ENCODE measurements at places on chromosomes 16 and 17. TPM values are rescaled to one million over a fixed set of nuclear protein-coding genes. Genes with fewer than 3 reads are reported as not detected.

Gene CEMP1
- total RNA-seq: 0.24 TPM

Gene CA4
- total RNA-seq: 3.0 TPM

Gene CTF1
- 3.1 TPM for total RNA-seq

Gene TBC1D3K
- not detected for total RNA-seq

Gene KRTAP2-4
- not detected for total RNA-seq

Gene NTN1
- 17.0 TPM for total RNA-seq

Gene CD300LB
- not detected for total RNA-seq
